ENCODE measurements at places on chromosomes 6 and 20.
A peak's percentile ranks its signal among the peaks of the same experiment; 100 is the strongest.

DNA sequence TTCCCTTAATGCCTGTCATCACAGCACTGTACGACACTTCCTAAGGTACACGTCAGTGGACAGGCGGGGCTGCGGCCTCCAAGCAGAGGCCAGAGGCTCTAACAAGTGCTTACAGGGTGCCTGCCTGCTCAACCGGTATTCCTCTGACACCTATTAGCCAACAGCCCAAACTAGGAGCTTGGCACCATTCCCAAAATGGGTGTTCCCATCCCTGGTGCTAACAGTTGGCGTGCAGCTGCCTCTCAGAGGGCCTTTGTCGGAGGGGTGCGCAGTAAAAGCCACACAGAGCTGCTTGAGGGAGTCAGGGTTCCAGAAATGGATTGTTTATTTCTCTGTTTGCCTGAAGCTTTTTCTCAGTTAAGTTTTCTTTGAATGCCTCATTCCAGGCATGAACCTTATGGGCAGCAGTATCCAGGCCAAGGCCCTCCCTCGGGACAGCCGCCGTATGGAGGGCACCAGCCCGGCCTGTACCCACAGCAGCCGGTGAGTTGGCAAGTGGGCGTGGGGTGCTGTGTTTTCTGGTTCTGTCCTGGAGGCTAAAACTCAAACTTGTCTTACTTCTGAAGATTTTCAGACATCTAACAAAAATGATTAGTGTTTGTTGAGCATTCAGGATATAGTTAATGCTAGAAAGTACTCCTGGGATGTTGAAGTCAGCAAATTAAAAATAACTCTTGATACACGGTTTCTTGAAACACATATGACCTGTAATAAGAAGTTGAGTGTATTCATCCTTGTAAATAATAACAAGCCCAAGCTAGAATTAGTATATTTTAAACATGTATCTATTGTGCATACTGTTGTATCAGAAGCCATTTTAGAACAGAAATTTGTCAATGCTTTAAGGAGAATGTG lies 124.7 kb downstream of the TMEM242 start:
- peak; percentile 100 for DNase-seq

GRCh38 chr20:32789896-32790750 lies 27.9 kb downstream of the DNMT3B start:
- peak; percentile 75 for DNase-seq

DNA sequence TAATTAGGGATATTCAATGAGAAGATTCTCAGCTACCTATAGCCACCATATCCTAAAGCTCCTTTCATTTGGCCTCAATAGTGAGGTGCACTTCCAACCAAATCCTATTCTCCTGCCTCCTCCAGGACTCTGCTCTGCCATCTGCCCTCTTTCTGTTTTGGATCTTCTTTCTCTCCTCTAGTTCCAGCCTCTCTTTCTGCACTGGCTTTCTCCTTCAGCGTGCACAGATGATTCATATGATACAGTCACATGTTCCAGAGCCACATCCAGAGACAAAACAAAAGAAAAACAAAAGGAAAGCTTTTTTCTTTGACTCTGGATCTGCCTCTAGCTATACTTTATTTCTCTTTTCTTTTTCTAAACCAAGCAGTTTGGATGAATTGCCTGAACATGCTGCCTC lies 531.9 kb upstream of the MAN1A1 start:
- DNase-seq: no peak

DNA sequence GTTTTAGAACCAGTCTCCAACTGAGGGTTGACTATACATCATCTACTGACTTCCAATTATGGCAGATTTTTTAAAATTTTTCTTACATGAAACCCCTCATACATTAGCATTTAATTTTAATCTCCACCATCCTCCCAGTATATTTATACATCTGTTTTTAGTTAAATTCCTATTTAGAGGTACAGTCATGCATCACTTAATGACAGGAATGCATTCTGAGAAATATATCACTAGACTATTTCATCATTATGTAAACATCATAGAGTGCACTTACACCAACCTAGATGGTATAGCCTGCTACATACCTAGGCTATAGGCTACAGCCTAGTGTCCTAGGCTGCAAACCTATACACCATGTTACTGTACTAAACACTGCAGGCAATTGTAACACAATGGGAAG lies 316.7 kb upstream of the MARCKS start:
- DNase-seq: no peak

DNA sequence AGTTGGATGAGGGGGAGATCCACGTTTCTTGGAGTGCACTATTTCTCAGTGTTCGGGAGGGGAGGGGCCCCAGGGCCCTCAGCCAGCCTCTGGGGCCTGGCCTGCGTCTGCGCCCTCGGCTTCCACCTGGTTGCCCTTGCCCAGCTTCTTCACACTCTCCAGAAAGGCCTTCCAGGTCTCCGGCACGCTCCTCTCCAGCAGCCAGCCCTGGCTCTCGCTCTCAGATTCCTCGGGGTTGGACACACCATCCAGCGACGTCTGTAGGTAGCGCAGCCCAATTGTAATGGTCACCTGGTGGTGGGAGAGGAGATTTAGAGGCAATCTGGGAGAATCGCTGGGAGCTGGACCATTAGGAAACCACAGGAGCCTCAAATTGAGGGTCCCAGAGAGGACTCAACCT lies 24.2 kb downstream of the PRPH2 start:
- no peak for DNase-seq

GRCh38 chr6:138405816-138406413 lies 1.9 kb downstream of the HEBP2 start:
- peak; percentile 22 for DNase-seq

DNA sequence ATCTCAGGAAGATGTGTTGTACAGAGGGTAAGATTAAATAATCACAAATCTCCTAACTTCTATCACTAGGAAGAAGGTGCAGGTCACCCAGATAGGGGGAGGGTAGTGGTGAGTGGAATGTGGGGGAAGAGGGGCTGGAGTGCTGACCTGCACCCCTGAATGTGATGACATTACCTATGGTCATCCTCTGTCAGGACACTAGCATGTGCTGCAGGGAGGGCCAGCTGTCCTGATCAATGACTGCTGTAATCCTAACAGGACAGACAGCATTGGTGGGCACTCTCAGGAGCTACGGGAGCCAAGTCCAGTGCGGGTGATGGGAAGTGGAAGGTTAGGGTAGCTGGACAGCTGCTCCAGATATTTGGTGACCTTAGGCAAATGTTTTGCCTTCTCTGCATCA lies 45.2 kb upstream of the CST5 start:
- no peak for DNase-seq

DNA sequence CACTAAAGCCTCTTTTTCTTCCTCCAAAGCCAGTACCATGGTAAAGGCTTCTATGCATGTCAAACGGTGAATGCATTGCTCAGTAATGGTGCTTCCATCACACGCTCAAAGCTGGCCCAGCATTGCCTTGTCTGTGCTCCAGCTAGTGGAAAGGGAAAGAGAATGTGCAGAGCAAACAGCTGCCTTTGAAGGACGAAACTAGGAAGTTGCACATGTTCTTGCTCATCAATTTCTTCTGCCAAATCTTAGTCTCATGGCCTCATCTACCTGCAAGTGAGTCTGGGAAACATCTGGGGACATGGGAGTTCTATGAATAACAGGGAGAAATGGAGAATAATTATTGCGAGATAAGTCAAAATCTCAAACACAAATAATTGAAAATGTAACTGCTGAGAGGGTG lies 216.5 kb upstream of the SSTR4 start:
- DNase-seq: no peak

GRCh38 chr6:144285548-144285797 lies 338 bp downstream of the UTRN start:
- DNase-seq: no peak

- no peak for DNase-seq
These were observed 91.3 kb upstream of the DTNBP1 start for GRCh38 chr6:15754035-15754705.

GRCh38 chr6:37940074-37940847 lies 120.7 kb downstream of the ZFAND3 start:
- DNase-seq: no peak

DNA sequence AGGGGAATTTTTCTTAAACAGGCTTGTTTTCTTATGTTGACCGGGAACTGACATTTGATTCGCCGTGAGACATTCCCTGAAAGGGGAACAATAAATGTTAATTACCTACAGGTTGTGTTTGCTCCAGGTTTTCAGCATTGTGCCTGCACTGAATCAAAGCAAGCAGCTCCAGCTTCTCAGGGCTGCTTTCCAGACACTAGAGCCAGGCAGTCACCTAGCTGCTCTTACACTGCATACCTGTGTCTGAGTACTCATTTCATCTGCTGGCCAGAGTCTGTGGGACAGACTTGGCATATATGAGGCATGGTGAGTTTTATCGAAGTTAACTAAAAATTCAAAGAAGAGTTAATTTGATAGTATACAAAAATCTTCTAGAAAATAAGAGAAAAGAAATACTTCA lies 951.8 kb upstream of the MAP3K7 start:
- no peak for DNase-seq

GRCh38 chr6:93799226-93799625 lies 379.9 kb upstream of the EPHA7 start:
- DNase-seq: no peak

GRCh38 chr6:70834520-70834919 lies 122.3 kb downstream of the B3GAT2 start:
- DNase-seq: no peak

DNA sequence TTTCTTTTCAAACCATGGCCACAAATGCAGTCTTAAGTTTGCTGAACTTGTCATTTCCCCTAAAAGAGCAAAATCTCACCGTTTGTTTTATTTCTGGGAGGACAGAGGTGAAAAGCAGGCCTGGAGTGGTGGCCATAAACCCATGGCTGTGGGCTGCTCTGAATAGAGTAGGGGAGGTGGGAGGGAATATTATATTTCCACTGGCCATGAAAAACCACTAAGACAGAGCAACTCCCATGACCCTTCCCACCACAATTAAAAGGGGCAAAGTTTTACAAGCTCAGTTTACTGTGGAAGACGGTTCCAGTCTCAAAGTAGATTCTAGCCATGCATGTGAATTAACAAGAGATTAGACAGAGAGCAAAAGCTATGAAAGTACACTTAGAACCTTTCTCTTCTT lies 59.0 kb downstream of the IYD start:
- no peak for DNase-seq

DNA sequence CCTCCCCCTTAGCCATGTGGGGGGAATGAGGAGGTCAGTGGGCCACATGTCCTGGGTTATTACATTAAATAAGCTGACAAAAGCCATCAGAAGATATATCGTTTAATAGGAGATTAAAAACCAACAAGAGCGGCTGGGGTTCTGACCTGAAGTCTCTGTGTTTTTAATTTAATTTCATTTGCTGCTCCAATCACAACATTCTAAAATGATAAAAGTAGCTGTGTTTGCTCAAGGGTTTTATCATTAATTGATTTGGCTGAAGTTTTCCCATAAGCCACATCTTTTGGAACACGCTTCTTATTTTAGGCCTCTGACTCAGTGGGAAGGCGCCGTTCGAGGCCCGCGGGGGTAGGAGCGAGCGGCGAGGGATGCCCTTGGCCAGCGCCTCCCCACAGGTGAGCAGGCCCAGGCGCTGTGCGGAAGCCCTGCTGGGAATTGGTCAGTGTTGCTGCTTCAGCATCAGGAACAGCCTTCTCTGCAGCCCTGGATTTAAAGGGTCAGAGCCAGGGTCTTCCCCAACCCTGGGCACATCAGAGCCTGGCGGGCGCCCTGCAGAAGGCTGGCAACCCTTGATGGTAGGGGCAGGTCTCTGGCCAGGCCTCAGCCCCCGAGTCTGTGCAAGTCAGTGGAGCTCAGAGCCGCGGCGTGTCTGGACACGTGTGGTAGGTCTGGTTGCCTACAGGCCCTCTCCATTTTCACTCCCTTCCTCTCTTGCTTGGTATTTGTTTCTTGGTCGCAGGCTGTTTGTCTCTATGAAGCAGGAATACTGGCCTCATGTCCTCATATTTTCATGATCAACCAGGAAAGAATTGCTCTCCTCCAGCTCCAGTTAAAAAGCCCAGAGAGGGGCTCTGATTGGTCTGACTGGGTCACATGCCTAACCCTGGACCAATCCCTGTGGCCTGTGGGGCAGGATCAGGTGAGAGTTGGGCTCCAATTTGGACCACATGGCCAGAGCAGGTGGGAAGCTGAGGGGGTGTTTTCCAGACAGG lies 30.9 kb upstream of the MLN start:
- DNase-seq: no peak

GRCh38 chr6:170093658-170094596 lies 197.0 kb downstream of the DLL1 start:
- DNase-seq: no peak

- DNase-seq: no peak
These were observed 932.0 kb downstream of the C6orf118 start for GRCh38 chr6:164377348-164377918.

- no peak for DNase-seq
These were observed 196.1 kb downstream of the TRIM27 start for GRCh38 chr6:28727559-28728211.

GRCh38 chr20:63942250-63942951 lies 13.8 kb downstream of the UCKL1 start:
- DNase-seq: no peak

DNA sequence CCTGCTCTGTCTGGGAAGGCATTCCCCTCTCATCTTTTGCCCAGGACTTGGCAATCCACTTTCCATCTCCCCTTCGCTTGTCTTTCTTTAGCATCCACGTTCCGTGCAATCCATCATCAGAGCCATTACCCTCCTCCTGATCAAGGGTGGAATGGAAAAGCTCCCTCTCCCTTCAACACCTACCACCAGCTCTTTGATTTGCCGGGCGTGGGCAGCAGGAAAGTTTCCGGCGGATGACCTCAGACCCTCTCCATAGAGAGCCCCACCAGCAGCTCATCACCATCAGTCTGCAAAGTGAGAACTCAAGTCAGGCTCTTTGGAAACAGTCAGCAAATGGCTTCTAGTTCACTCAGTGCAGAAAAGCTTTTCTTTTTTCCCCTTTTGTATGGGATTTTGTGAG lies 76.2 kb downstream of the TSHZ2 start:
- no peak for DNase-seq

DNA sequence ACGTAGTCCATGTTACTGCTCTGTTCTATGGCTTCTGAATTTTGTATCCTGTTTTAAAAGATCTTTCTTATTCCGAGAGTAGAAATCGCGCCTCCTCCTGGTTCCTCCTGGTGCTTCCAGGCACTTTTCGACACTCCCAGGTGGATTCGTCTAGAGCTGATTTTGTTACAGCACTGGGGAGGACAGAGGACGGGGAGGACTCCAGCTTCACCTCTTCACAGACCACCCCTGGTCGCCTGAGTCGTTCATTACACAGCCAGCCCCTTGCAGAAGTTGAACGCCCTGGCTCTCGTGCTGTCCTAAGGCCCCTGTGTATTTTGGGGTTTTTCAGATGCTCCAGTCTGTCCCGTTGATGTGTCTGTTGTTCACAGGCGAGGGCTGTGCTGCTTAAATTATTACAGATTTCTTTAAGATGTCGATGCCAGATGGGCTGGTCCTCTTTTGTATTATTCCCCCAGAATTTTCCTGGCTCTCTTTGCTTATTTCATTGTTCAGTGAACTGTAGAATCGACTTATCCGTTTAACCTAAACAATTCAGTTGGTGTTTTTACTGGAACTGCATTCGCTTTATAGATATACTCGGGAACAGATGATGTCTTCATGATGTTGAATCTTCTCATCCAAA lies 30.5 kb downstream of the COL20A1 start:
- DNase-seq: no peak

DNA sequence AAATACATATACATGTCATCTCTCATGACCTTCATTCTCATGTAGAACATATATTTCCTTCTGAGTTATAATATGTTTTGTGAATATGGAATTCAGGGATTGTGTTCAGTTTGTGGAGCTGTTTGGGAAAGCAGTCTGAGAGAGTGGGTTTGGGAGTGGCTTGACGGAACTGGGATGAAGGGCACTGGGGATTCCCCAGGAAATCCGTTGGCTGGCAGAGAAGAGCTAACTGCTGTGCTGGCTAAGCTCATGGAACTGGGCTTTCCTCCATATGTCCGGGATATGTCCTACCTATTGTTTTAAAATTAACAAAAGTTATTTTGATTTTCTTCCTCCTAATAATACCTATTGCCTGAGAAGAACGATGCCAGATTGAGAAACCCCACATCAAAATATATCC lies 359.5 kb upstream of the FLRT3 start:
- no peak for DNase-seq
